ENCODE measurements at places on chromosomes 5 and 9. TPM values are rescaled to one million over a fixed set of nuclear protein-coding genes. Genes with fewer than 3 reads are reported as not detected.

Gene TUSC1
- not detected for total RNA-seq

Gene SOHLH1
- not detected for total RNA-seq

Gene SPATA31C1
- not detected for total RNA-seq

Gene TLE1
- 1.6 TPM for total RNA-seq

Gene LNPEP
- total RNA-seq, result 105 TPM

Gene PCDHA7
- not detected for total RNA-seq

Gene MYOT
- total RNA-seq, result not detected

Gene TAF1L
- 0.08 TPM for total RNA-seq

Gene FOXD4L4
- total RNA-seq, result 0.42 TPM

Gene EIF4EBP3
- 24.5 TPM for total RNA-seq

Gene PDE6A
- total RNA-seq, result not detected

Gene WDR70
- 38.8 TPM for total RNA-seq

Gene CCNO
- total RNA-seq, result not detected

Gene SLC34A3
- total RNA-seq, result not detected

Gene HIGD2A
- total RNA-seq, result 75.3 TPM

Gene CEMIP2
- total RNA-seq, result 67.5 TPM

Gene UBE2B
- 147 TPM for total RNA-seq

Gene SH3PXD2B
- total RNA-seq, result 0.55 TPM

Gene SPINK7
- not detected for total RNA-seq

Gene GLRA1
- total RNA-seq, result not detected

Gene OLFM1
- not detected for total RNA-seq

Gene CTNNAL1
- 2.3 TPM for total RNA-seq

Gene SPATA31A3
- not detected for total RNA-seq

Gene NIPAL4
- 0.11 TPM for total RNA-seq

Gene ANKRD34B
- not detected for total RNA-seq

Gene PKN3
- 1.8 TPM for total RNA-seq

Gene CTNND2
- total RNA-seq, result not detected

Gene SOX30
- total RNA-seq, result 0.14 TPM

Gene PDCD1LG2
- total RNA-seq, result not detected

Gene AGXT2
- total RNA-seq, result not detected

Gene MPDZ
- total RNA-seq, result not detected

Gene CRB2
- total RNA-seq, result 0.18 TPM

Gene ERGIC1
- 68.0 TPM for total RNA-seq

Gene ADAMTS13
- total RNA-seq, result 3.8 TPM

Gene LHX6
- 0.60 TPM for total RNA-seq

Gene CIZ1
- total RNA-seq, result 134 TPM

Gene PCDHGA3
- total RNA-seq, result not detected

Gene CDH10
- total RNA-seq, result not detected

Gene IL5
- not detected for total RNA-seq

Gene PCDHGB5
- 0.33 TPM for total RNA-seq

Gene FBXO4
- total RNA-seq, result 18.6 TPM

Gene JAKMIP2
- total RNA-seq, result 0.44 TPM

Gene FAM153A
- total RNA-seq, result 117 TPM

Gene STK10
- total RNA-seq, result 360 TPM

Gene LHX3
- total RNA-seq, result not detected
